ENCODE measurements at places on chromosomes 3 and 15.

DNA sequence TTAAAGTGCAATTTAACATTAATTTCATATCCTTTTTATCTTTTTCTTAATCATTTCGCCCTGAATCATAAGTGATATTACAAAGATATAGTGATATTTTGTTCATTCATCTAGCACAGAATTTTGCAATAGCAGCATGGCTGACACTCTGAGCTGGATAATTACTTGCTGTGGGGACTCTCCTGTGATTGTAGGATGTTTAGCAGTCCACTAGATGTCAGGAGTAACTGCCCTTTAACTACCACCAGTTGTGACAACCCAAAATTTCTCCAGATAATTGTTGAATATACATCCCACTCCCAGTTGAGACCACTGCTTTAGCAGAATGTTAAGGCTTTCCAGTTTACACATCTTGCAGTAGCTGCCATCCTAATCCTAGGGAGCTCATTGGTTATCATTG, 196.8 kb upstream of the MBNL1 start:
- DNase-seq = peak; percentile 66

DNA sequence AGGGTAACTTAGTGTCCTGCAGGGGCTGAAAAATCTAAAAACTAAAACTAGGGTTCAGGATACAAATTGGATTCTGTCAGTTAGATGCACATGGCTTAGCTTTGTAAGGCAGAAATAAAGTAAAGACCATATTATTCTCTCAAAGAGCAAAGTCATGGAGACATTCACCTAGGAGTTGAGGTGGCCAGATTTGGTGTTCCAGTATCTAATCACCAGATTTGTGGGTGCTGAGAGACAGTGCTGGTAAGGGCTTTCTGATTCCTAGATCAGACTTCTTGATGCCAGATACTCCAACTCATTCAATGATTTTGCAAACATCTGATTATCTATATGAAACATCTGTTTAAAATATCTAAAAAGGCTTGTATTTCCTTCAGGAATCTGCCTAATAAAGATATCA, 28.3 kb upstream of the TBC1D5 start:
- no peak for DNase-seq

- DNase-seq = no peak
Measured at GRCh38 chr15:89247446-89247845, 3.7 kb downstream of the FANCI start.

GRCh38 chr3:138509586-138509985, 75.2 kb downstream of the ESYT3 start:
- peak; percentile 21 for DNase-seq

GRCh38 chr15:90810354-90810753, 58.0 kb upstream of the FURIN start:
- no peak for DNase-seq

GRCh38 chr3:167406876-167407492, 26.9 kb upstream of the ZBBX start:
- peak; percentile 44 for DNase-seq

DNA sequence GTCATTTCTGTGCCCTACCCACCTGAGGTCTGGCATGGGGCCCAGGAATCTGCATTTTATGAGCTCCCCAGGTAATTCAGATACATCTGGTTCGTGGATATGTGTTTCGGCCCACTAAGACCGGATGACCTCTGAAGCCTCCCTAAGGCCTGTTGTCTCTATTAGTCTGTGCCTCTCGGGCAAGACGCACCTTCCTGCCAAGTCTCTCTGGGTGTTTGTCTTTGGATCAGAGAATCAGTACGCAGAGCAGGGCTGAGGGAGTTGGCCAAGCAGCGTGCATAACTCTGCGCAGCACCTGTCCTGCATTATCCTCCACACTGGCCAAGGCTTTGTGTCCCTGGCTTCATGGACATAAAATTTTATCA, 181.0 kb downstream of the THSD4 start:
- DNase-seq = no peak

DNA sequence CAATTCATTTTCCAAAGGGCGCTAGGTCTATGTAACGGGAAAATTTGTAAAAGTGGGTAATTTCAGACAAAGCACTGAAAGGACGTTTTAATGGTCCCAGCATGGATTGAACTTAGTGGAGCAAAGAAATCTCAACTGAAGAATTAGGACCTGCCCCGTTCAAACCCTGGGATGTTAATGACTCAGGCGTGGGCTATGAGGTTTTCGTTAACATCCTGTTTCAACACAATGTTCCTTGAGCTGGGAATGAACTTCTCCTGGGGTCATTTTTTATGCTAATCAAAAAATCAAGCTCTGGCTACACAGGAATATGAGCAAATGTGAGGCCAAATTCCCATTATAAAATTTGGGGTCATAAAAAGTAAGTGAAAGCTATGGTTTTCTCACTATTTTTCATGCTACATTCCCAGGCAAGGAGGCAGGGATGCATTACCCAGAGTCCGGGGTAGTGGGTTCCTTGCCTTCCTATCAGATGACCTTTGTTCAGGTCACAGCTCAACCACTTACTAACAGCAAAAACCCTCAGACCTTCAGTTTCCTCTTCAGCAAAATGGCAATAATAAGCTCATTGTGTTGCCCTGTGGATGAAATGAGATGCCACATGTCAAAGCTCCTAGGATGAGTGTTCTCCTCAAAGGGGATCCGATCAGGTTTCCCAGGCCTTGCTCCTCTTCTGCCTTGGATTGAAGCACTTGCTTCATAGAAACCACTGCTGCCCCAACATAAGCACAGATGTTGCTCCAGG, 271.4 kb downstream of the ARRDC4 start:
- DNase-seq = no peak

GRCh38 chr3:115513416-115513800, 109.9 kb upstream of the GAP43 start:
- no peak for DNase-seq

Measured in fibroblast of upper back skin (primary cell).